Myocyte (in vitro differentiated cells): ENCODE measurements at places on chromosomes 7 and 10.

- DNase-seq: no peak
Measured at GRCh38 chr7:101285171-101285570, 36.4 kb downstream of the IFT22 start.

DNA sequence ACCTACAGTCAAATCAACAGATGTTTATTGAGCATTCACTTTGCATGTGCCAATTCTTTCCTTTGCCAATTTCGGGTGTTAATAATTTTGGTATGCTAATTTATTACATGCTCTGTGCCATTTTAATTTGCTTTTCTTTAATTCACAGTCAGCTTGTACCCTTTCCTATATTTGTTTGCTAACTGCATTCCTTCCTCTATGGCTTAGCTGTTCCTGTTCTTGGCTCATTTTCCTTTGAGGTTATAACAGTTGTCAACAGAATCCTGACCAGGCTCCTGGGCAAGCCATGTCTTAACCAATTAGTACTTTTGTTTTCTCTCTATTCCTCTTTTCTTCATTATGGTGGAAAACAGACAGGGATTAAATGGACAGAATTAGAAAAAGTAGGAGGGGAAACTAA lies 73.6 kb upstream of the RPA3 start:
- DNase-seq: peak; percentile 58

DNA sequence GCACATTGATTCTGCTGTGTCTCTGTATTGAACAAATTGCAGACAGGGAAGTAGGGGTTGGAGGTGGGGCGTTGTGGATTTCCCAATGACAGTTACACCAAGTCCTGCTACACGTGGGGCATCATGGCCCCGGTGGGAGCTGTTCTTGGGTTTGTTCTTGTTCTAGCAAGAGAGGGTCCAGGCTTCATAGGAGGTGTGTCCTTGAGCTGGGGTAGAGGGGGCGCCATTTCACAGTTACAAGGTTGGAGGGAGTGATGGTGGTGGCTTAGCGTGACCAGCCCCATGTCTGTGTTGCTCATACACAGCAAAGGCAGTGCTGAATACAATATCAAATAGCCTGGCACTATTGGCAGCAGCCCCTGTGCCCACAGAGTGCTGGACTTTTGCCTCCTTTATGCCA lies 15.7 kb downstream of the SH2D4B start:
- no peak for DNase-seq

DNA sequence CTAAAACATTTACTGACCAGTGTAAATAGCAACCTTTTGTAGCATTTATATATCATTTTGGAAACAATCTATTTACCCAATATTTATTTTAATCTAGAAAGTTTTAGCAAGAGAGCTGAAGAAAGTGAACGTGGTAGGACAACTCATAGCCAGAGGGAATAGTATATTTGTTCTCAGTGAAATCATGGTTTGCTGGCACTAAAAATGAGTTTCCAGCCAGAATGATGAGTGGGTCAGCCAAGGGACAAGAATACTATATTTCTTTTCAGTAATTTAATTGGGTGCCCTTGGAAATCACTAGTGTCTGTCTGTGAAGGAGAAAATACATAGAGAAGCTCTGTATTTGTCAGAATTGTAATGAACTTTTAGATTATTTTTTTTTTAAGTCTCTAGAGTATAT lies 74.9 kb downstream of the MINPP1 start:
- peak; percentile 2 for DNase-seq
